ENCODE measurements at places on chromosomes 5 and 9. TPM values are rescaled to one million over a fixed set of nuclear protein-coding genes. Genes with fewer than 3 reads are reported as not detected.

Gene HMMR
- 46.3 TPM for total RNA-seq

Gene CER1
- total RNA-seq, result not detected

Gene NSMF
- 25.5 TPM for total RNA-seq

Gene CYLC2
- not detected for total RNA-seq

Gene SH3PXD2B
- 115 TPM for total RNA-seq

Gene HRCT1
- total RNA-seq, result not detected

Gene C5orf58
- not detected for total RNA-seq

Gene SYK
- 1.4 TPM for total RNA-seq

Gene CD74
- 31.7 TPM for total RNA-seq

Gene AKNA
- 11.7 TPM for total RNA-seq

Gene CXCL14
- total RNA-seq, result not detected

Gene TMEM252
- not detected for total RNA-seq

Gene EGFLAM
- total RNA-seq, result not detected

Gene PLAC8L1
- total RNA-seq, result 0.73 TPM

Gene SLC34A1
- total RNA-seq, result not detected

Gene NPR3
- 1.1 TPM for total RNA-seq

Gene LPAR1
- 0.62 TPM for total RNA-seq

Gene HK3
- total RNA-seq, result 0.34 TPM

Gene PTGS1
- total RNA-seq, result 0.31 TPM

Gene PGGT1B
- total RNA-seq, result 20.4 TPM

Gene PRRT1B
- total RNA-seq, result not detected

Gene TMEM167A
- 27.5 TPM for total RNA-seq

Gene MLANA
- 969 TPM for total RNA-seq

Gene HMCN2
- total RNA-seq, result not detected

Gene SLC6A18
- not detected for total RNA-seq

Gene VAV2
- total RNA-seq, result 6.8 TPM

Gene TRIM32
- total RNA-seq, result 35.4 TPM

Gene ZBED3
- total RNA-seq, result 2.7 TPM

Gene IL9
- not detected for total RNA-seq

Gene NIPAL4
- not detected for total RNA-seq

Gene EXOC3
- total RNA-seq, result 28.0 TPM

Gene LHX3
- not detected for total RNA-seq

Gene LCP2
- 0.67 TPM for total RNA-seq

Gene C1QTNF2
- total RNA-seq, result 1.3 TPM

Gene PDCD1LG2
- 9.6 TPM for total RNA-seq

Gene OR1J2
- not detected for total RNA-seq

Gene SPRY4
- 3.1 TPM for total RNA-seq

Gene NTNG2
- total RNA-seq, result 4.5 TPM

Gene FGD3
- total RNA-seq, result under 0.01 TPM

Gene GAPT
- not detected for total RNA-seq

Gene SPTLC1
- 114 TPM for total RNA-seq

Gene NUTM2F
- total RNA-seq, result not detected

Gene TEX48
- total RNA-seq, result not detected

Gene GMCL2
- not detected for total RNA-seq

Gene FOXD4L5
- total RNA-seq, result under 0.01 TPM

Measured in melanocyte of skin (primary cell).